Stimulated activated CD8-positive, alpha-beta memory T cell treated with anti-CD3 and anti-CD28 coated beads, Interleukin-4, amount 100 ng/mL, for 1 hour (primary cell): ENCODE measurements at places on chromosomes 5 and 9.

DNA sequence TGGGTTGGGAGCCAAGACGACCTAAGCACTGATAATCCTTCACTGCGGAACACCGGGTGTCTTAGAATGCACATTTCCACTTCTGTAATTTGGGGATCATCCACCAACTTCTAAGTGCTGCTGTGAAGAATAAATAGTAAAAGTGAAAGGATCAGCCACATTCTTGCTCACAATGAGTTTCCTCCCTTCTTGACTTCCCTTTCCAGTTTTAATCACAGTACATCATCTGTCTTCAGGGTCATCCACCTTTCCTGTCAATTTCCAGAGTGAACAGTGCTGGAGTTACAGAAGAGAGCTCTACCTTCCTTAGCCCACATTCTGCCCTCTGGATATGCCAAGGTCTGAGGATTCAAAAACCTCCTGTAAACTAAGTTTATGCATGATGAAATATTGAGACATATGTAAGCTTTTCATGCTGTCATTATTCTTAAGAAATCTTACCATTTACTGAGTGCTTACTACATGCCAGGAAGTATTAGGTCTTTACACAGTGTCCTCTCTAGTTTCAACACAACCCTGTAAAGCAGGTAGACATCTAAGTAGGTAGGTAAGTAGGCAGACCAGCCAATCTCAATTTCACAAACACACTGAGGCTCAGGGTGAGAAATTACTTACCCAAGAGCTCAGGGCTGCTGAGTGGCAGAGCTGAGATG, 105.2 kb downstream of the CDK5RAP2 start:
- no peak for DNase-seq

DNA sequence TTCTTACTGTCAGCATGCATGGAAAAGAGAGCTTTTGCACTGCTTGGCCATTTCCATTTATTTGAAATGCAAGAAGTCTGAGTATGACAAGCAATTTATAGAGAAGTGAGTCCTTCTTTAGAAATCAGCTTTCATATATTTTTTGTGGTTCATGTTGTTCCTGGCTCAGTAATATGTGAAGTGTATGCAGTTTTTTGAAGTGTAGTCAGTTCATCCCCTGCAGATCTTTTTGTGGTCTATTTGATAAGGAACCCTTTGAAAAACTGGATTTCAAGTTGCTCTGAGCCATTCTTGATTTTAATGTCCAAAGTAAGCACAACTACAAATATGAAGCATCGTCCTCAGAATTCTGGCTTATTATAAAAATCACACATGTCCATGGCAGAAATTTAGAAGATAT, 294.1 kb upstream of the SMC2 start:
- DNase-seq: no peak

DNA sequence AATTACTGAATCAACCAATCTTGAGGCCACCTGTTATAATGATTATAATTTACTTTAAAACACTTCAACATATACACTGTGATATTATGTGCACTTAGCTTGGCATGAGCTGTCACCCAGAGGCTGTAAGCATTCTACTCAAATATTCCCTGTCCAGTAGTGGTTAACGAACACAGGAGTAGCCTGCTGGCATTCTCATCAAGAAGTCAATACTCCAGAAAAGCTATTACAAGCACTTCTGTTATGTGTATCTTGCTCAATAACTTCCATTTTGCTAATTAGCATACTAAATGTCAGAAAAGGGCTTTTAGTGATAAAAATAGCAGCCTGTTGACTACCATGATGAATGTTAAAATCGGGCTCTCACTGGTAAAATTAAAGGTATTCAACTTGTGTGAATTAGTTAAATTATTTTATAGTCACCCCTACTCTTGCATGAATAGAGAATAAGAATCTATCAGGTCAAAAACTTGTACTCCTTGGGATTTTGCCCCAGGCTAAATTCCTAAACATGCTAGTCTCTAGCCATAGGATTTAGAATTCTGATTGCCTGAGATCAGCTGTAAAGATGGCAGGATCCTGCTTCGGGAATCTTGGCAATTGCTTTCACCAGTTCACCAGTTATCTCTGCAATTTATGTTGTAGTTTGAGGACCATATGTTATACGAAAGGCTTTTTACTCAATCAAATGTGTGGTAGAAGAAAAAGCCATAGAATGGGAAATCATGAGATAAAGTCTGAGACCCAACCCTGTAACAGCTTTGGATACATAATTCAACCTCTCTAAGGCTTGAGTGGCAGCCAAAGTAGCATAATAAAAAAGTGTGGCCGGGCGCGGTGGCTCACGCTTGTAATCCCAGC, 43.4 kb upstream of the PAM start:
- DNase-seq: no peak

GRCh38 chr5:111960476-111961215, 203.7 kb upstream of the NREP start:
- no peak for DNase-seq

DNA sequence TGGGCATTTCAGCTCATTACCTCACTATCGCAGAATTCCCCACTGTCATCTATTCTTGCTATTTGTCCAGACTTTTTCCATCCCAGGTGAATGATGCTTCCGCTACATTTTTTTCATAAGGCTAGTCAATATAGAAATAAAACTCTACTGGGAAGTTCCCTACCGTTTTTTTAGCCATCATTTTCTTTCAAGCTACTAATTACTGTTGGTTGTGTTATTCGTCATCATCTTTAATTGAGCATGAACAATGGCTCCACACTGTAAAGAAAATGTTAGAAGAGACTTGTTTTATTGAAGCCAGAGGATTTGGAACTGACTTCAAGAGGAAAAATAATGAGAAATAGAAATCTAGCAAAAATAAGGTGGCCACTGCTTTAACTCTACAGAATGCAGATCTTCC, 265.0 kb downstream of the ZNF608 start:
- no peak for DNase-seq

- no peak for DNase-seq
These were observed 8.9 kb downstream of the RECK start for GRCh38 chr9:36045610-36046009.

GRCh38 chr5:80343067-80343466, 23.3 kb downstream of the SPZ1 start:
- no peak for DNase-seq

GRCh38 chr5:142545650-142546322, 140.1 kb downstream of the FGF1 start:
- DNase-seq: no peak
